ENCODE measurements at places on chromosomes 16 and 17.

GRCh38 chr16:88467541-88467944 is 14.5 kb downstream of the ZFPM1 start:
- no peak for DNase-seq

GRCh38 chr17:65514082-65514481 is 47.4 kb downstream of the AXIN2 start:
- DNase-seq, result no peak

GRCh38 chr16:18855196-18855595 is 53.8 kb upstream of the ARL6IP1 start:
- DNase-seq, result no peak

DNA sequence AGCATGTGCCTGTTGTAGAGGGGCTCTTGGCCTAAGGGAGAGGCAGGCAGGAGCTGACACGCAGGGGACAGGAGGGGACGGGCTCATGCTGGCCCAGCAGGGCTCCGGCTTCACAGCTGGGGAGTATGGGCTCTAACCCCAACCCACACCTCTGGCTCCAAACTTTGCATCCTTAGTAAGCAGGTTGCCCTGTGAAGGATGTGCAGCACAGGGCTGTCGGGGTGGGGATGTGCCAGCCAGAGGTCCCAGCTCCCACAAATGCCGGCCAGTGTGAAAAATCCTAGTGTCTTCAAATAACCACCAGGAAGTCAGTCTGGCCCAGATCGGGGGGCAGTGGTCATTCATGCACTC is 14.0 kb upstream of the FAM83G start:
- no peak for DNase-seq

GRCh38 chr17:61410141-61411010 is 10.7 kb downstream of the TBX2 start:
- no peak for DNase-seq

GRCh38 chr16:5581908-5582307 is 484.3 kb upstream of the EEF2KMT start:
- no peak for DNase-seq

GRCh38 chr16:3175157-3176093 is 12.6 kb upstream of the OR1F1 start:
- DNase-seq, result no peak

GRCh38 chr17:73189417-73190099 is 3.3 kb upstream of the COG1 start:
- no peak for DNase-seq

DNA sequence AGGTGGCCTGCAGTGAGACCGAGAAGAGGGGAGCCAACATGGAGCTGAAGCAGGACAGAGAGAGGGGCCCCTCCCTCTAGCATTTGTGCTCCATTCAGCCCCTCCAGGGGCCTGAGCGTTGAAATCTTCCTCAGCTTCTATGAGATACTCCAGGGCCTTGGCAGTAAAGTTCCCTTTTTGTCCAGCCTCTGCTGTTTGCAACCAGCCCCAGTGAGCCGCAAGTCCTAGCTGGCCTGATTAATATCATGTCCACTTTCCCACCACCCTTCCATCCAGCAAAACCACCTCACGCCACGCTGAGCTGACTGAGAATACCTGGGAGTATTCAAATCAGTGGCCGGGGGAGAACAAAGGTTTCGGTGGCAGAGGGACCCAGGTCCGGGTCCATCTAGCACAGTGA is 11.7 kb upstream of the RPH3AL start:
- no peak for DNase-seq

GRCh38 chr17:17510456-17511292 is 14.5 kb upstream of the RASD1 start:
- DNase-seq, result no peak

DNA sequence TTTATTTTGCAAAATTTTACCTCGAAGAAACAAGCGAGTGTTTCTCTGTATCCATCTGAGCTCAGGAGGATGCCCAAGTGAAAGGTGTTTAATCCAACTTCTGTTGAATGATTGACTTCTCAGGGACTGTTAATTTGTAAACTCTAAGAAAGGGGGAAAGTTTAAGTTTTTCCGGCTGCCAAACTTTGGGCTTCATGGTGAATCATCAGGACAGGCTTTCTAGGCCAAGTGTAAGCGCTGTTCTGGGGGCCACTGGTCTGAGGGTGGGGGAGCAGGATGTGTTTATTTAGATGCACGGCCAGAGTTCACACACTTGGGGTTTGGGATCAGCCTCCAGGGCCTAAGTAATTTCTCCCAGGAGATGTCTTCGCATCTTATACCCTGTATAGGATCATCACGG is 110.4 kb downstream of the PITPNC1 start:
- no peak for DNase-seq

- DNase-seq, result no peak
Measured at GRCh38 chr16:67040906-67041305, 12.0 kb downstream of the CBFB start.

DNA sequence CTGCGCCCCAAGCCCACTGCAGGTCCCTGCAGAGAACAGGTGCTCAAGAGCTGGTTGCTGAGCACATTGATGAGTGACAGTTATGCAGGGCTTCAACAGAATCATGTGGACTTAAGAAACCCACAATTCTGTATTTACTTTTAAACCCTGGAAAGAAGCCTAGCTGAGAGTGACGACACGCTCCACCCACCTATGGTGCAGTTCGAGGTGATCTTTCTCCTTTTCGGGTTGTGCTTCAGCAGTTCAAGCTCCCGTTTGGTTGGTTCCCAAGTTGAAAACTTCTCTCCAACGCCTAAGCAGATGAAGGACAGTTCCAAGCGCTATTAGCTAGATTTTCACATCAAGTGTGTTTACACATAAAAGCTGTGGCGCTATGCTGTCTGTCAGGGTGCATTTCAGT is 23.9 kb downstream of the USP22 start:
- no peak for DNase-seq

- DNase-seq, result no peak
Measured at GRCh38 chr17:55681342-55681700, 41.3 kb downstream of the TMEM100 start.

DNA sequence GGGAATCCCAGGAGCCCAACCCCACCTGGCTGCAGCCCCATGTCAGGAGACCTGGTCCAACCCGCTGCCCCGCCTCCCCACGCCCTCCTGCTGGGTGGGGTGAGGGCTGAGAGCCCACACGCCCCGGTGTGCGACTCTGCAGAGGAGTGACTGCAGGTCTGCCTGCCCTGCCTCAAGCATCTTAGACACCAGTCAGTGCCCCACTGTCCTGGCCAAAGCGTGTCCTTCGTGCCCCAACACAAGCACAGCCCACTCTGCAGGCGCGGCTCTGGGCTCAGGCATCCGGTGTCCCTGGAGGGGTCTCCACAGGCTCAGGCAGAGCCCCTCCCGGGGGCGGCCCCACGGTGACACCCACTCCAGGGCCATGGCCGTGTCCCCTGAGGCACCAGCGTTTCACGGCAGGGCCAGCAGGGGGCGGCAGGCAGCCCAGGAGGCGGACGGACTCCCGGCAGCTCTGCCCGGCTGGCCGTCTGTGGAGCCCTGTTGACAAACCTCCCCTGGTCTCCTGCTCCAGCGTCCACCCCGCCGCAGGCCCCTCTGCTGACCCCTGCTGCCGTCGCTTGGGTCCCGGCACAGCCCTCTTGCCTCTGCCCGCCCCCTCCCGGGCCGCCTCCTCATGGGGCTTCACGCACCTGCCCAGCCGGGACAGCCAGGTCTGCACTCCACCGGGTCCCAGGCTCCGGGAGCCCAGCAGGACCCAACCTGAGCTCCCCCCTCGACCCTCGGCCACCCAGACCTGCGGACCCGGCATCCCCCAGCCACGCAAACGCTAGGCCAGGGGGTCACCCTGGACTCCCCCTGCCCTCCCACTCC is 8.6 kb upstream of the UBE2I start:
- DNase-seq, result no peak

DNA sequence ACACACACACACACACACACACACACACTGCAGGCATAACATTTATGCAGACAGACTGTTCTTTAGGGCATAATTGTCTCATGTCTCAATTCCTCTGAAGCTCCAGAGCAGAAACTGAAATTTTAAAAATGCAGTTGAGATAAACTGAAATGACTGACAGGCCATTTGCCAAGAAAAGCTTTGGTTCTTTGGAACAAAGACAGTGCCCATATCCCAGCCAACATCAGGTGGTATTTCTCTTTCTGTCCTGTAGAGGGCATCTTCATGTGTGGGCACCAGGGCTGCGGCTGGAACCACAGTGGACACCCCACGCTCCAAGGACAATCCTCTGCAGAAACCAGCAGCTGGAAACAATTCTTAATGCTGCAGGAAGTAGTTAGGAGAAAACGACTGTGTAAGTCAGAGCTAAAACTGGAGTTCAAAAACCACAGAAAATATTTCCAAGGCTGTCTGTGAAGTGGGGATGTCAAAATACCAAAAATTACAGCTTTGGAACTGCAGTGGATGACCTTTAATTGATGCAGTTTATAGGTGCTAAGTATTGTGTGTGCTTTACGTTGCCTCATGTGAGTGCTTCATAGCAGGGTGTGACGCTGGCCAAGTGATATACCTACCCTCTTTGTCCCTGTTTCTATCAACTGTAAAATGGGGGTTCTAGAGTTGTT is 10.6 kb upstream of the MEFV start:
- DNase-seq, result no peak

GRCh38 chr16:83231729-83232128 is 576.0 kb upstream of the HSBP1 start:
- no peak for DNase-seq

DNA sequence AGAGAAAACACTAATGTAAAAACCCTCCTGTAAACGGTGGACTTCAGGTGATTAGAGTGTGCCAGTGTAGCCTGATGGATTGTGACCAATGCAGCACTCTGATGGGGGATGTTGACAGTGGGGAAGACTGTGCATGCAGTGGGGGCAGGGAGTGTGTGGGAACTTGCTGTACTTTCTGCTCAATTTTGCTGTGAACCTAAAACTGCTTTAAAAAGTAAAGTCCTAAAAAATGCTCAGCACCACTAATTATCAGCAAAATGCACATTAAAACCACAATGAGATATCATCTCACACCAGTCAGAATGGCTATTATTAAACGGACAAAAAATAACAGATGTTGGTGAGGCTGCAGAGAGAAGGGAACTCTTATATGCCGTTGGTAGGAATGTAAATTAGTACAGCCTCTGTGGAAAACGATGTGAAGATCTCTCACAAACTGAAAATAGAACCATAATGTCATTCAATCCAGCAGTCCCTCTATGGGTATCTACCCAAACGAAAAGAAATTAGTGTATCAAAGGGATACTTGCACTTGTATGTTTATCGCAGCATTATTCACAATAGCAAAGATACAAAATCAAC is 9.7 kb upstream of the ULK2 start:
- DNase-seq, result no peak

- no peak for DNase-seq
Measured at GRCh38 chr16:17354141-17354601, 116.6 kb downstream of the XYLT1 start.

GRCh38 chr16:25073854-25074253 is 37.7 kb upstream of the LCMT1 start:
- no peak for DNase-seq

DNA sequence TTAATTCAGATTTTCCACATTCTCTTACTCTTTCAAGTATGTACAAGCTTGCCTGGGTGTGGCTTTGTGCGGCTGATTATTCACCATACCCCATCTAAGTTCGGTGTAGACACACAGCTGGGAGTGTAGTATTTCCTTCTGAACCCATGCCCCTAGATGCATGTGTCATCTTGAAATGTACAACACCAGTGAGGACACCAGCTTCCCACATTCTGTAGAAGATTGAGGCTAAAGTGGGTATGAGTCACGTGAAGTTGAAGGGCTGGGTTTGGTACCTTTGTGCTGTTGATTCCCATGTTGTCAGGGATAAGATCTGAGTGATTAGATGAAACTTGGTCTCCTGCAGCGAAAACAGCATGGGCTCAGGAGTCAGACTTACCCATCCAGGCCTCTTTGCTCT is 14.6 kb upstream of the DHX8 start:
- DNase-seq, result peak; percentile 52

DNA sequence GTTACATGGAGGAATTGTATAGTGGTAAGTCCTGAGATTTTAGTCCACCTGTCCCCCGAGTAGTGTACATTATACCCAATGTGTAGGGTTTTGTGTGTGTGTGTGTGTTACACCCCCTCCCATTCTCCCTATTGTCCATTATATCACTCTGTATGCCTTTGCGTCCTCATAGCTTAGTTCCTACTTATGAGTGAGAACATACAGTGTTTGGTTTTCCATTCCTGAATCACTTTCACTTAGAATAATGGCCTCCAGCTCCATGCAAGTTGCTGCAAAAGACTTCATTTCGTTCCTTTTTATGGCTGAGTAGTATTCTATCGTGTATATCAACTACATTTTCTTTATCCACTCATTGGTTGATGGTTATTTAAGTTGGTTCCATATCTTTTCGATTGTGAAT is 635 bp upstream of the FA2H start:
- DNase-seq, result no peak

DNA sequence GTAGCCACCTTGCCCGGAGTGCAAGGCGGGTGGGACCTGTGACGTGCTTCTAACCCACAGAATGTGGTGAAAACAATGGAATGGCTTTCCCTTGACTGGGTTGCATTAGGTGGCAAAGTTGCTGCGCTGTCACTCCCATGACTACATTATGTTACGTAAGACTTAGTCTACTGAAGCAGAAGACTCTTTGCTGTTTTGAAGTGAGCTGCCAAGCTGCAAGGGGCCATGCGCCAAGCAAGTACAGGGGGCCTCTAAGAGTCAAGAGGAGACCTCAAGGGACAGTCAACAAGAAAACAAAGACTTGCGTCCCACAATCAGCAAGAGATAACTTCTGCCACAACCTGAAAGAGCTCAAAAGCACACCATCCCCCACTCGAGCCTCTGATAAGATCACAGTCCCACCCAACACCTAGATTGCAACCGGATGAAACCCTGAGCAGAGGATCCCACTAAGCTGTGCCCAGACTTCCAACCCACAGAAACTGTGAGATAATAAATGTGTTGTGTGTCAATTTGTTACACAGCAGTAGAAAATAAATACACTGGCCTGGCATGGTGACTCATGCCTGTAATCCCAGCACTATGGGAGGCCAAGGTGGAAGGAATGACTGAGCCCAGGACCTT is 16.5 kb downstream of the ANKRD11 start:
- peak; percentile 71 for DNase-seq

- no peak for DNase-seq
Measured at GRCh38 chr16:84367750-84368307, 509 bp upstream of the ATP2C2 start.

DNA sequence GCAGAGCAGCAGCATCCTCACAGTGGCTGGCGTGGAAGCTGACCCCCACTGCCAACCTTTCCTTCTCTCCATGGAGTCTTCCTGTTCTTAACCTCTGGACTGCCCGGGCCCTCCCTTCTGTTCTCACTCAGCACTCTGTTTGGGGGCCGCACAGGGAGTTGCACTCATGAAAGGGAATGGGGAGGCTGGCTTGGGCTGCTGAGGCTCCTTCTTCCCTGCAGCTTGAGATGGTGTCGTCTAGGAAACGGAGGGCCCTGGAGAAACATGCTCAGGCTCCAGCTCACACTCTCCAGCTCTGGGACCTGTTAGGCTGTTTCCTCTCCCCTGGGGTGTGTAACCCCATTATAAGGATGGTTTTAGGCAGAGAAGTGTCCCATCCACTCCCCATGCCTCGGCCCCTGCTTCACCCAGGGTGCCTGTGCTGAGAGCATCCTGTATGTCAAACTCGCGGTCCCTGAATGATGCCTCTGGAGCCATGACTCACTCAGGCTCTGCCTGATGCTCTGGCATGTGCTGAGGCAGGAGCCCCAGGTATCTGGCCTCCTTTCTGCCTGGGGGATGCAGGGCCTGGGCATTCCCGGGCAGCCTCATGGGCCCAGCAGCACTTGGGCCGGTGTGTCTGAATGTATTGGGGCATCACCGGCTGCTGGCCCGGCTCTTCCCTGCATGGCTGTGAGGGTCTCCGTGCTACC is 18.9 kb downstream of the TMEM94 start:
- DNase-seq, result no peak
